ENCODE measurements at places on chromosomes 11 and 22.

GRCh38 chr22:43882122-43882767 is 9.6 kb downstream of the PNPLA5 start:
- DNase-seq: no peak

GRCh38 chr22:34849965-34850364 is 216.0 kb upstream of the ISX start:
- DNase-seq: no peak

DNA sequence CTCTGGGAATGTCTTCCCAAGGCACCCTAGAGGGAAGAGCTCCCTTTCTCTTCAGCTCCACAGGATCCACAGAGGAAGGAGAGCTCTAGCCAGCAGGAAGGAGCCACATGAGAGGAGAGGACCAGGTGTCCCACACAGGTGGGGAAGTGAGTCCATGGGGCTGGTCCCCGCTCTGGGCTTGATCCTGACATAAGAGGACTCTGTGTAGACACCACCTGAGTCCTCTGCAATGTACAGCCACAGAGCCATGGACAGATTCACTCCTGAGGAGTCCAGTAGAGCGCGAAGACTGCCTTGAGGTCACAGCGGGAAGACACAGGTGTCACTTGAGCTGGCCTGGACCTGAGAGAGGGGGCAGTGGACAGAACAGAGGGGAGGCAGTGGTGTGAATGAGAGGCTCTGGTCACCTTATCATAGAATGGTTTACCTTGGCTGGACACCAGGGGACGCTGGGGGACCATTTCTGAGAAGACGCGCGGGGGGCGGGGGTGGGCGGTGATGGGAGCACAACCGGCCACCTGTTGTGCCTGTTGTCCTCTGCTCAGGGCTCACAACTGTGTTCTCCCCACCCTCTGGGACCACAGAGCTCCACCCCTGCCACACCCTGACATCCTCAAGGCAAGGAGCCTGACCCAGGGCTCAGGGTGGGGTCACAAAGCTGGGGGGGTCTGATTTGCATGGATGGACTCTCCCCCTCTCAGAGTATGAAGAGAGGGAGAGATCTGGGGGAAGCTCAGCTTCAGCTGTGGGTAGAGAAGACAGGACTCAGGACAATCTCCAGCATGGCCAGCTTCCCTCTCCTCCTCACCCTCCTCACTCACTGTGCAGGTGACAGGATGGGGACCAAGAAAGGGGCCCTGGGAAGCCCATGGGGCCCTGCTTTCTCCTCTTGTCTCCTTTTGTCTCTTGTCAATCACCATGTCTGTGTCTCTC is 128.2 kb downstream of the ZNF280B start:
- DNase-seq: no peak

DNA sequence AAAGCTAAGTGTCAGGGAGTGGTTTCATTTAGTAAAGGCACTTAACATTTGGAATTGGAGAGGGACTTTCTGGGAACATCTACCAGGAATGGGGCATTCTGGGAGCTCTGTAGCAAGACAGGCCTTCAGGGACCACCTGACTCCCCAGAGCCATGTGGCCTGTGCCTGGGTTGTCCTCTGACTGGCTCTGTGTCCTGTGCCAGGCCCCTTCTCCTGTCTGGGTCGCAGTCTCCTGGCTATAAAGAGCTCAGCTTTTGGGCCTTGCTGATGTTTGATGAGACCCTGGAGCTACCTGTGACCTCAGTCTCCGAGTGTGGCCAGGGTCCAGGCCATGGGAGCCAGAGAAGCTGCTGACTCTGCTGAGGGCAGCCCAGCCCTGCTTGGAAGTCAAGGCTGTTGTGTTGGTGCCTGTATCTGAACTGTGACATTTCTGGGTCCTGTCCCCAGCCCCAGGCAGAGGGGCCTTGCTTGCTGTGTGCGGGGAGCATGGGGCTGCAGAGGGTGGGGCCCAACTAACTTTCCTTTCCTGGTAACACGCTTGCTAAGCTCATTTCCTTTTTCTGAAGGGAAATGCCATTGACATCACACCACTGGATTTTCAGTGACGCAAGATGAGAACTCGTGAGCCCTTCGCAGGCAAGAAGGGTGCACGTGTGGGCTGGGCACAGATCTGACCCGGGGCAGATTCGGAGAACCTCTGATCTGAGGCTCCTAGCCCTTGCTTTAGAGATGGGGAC is 41.3 kb downstream of the LRRC32 start:
- DNase-seq: no peak
